Stimulated activated CD8-positive, alpha-beta memory T cell treated with anti-CD3 and anti-CD28 coated beads, Interleukin-4, amount 100 ng/mL, for 1 hour (primary cell): ENCODE measurements at places on chromosomes 4 and X.
A peak's percentile ranks its signal among the peaks of the same experiment; 100 is the strongest.

DNA sequence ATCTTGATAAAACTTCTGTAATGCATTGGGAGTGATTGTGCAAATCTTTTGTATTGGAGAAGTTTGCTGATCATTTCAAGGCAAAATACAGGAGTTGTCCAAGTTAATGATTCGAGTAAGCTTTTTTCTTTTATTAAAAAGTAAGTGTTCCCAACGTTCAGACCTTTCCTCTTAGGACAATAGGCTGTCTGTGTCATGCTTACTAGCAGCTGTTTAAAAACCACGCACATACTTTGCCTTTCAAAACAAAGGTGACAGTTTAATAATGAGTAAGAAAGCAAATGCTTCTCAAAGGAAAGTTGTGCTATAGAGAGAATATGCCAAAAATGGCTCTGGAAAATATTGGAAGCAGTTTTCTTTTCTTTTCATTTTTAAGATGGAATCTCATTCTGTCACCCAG is 11.2 kb downstream of the TRAPPC11 start:
- no peak for DNase-seq

DNA sequence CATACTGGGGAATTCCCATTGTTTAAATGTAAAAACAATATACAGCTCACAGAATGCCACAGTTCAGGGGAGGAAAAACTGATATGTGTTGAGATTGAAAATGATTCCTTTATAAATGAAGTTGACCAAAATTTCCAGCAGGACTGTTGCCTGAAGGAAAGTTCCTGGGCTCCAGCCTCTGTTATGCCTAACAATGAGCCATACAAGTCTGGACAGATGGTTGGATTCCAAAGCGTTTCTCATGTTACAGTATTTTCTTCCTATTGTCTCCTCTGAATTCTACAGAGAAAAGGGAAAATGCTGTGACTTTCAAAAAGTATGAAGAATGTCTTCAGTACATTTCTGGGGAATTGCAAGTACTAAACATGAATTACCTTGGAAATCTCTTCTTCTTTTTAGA is 73.3 kb downstream of the ALPK1 start:
- no peak for DNase-seq

DNA sequence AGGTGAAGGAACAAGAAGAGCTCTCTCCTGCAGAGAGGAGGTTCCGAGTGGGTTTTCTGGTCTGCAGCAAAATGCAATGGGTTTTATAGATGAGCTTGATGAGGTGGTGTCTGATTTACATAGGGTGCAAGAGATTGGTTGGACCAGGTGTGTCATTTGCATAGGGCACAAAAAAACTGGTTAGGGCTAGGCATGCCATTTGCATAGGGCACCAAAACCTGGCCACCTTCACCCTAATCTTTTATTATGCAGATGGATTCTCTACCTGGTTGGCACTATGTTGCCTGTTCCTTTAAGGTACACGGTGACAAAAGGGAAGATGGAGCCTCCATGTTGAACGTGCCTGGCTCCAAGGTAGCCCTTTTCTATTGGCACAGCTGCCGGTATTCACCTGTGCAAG is 94.5 kb upstream of the PRKX start:
- no peak for DNase-seq

GRCh38 chrX:7552760-7553159 is 290.2 kb upstream of the VCX start:
- DNase-seq: no peak

DNA sequence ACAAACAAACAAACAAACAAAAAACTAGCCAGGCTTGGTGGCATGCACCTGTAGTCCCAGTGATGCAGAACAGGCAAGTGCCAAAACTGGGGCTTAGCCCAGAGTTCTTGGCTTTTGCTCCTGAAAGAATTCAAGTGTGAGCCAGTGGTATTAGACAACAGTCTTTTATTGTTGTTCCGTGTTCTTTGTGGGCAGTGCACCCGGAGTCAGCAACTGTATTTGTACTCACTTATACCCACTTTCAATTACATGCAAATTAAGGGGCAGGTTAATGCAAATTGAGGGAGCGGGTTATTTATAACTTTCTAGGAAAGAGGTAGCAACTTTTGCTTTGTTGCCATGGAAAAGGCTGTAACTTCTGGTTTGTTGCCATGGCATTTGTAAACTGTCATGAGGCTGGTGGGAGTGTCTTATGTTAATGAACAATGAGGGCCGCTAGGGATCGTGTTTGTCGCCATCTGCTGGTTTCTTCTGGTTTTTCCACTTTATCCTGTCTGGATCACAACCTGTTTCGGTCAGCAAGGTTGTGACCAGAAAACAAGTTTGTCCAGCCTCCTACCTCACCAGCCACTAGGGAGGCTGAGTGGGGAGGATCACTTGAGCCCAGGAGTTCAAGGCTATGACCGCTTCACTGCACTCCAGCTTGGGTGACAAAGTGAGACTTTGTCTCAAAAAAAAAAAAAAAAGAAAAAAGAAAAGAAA is 88.8 kb upstream of the ESX1 start:
- DNase-seq: peak; percentile 0

DNA sequence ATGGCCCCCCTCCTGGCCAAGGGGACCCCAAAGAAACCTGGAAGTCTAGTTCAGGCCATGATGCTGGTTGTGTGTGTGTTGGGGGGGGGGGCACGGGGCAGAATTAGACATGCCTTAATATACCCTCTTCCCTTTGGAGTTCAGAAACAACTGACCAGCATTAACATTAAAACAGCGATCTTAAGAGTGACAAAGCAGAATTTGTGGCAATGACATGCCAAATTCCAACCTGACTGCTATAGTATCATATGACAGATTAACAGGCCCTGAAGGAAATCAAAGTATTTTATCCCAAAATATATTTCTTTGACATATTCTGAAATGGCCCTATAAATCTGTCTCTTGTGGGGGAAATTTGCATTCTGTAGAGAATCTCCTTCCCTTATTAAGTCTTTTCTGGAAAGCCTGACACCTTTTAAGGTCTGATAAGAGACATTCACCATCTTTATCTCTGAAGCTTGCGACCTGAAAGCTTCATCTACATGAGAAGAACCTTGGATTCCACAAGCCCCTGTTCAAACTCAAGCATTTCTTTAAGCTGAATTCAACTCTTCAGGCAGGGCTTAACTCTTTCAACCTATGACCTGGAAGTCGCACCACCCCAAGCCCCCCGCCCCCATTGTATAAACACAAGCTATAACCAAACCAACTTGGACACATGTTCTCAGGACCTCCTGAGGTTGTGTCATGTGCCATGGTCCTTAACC is 40.2 kb downstream of the ABCB7 start:
- no peak for DNase-seq

DNA sequence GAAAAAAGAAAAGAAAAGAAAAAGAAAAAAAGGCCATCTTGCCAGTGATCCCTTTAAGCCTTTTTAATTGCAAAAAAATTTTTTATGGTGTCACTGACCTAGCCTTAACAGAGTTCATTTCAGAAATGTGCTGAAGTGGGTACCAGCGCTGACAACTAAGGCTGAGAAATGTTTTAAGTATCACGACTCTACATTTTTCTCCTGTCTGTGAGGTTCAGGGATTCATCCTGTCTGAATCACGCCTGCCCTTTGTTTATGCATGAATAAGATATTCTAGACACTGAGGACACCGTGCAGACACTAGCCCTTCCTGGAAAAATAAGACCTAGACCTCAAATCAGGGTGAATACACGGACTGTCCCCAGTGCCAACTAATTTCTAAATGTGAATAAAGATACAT is 154.4 kb upstream of the NOCT start:
- DNase-seq: no peak

- DNase-seq: no peak
These were observed 361.5 kb upstream of the FMR1 start for GRCh38 chrX:147550217-147550616.

DNA sequence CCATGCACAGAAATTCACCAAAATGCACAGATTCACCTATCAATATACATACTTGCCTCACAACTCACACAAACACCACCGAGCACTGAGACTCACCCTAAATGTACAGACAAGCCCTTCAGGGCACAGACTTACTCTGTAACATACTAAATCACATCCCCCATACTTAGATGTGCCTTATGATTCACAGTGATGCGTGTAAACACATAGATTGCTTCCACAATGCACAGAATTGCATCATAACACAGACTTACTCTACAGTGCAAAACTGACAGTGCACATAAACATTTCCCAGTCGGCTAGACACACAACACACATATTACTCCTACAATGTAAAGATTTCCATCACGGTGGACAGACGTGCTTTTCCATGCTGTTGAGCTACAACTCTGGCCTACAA is 6.2 kb downstream of the LINC00632 start:
- DNase-seq: no peak

DNA sequence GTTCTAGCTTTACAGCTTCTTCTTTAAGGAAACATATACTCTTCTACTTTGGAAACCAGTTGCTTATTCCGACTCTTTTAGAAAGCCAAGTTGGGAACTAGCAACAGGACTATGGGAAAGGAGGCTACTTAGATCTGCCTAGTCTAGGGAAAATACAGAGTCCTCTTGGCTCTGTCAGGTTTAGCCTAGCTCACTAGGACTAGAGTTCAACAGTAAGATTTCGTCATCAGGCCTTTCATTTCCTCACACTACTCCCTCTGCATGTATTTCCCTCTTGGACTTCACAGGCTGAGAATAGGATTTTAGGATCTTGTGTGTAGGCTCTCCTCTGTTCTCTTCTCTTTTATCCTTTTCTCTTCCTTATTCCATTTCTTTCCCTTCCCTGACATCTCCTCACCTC is 409.8 kb downstream of the AR start:
- no peak for DNase-seq

- DNase-seq: no peak
These were observed 1.4 kb downstream of the CXCR3 start for GRCh38 chrX:71616672-71617529.

DNA sequence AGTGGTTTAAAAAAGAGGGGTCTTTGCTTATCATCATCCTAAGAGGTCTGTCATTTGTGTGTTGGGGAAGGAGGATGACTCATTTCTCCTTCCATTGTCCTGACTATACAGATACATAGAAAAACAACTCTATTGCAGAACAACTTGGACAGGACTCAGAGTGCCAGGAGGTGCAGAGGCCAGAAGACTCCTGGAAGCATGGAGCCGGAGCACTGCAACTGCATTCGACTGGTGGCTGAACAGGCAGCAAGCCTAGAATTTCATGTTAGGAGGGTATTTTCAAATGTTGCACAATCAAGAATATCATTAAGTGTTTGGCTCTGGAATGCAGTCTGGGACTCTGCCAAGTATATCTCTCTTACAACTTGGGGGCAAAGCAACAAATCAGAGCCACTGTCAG is 35.0 kb upstream of the MAML3 start:
- no peak for DNase-seq

DNA sequence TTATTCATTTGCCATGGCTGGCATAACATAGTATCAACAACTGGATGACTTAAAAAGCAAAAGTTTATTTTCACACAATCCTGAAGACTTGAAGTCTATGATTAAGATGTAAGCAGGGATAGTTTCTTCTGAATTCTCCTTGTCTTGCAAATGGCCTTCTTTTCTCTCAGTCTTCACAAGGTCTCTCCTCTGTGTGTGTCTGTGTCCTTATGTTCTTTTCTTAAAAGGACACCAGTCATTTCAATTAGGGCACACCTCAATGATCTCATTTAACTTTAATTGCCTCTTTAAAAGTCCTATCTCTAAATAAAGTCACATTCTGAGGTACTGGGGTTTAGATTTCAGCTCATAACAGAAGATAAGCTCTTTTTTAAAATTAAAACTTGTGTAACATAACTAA is 399.7 kb downstream of the PABPC4L start:
- DNase-seq: no peak

DNA sequence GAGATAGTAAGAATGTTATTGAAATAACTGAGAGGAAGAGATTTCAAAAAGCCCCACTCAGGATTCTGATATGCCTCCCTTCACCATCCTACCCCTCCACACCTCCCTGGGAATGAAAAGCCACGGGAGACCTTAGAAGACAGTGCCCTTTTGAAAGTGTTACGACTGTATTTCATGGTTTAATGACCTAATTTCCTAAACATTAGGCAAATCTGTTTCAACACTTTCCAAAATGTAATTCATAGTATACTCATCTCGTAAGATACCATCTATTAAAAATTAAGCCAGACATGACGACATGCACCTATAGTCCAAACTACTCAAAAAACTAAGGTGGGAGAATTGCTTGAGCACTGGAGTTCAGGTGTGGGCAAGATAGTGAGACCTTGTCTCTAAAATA is 106.3 kb downstream of the HNRNPD start:
- no peak for DNase-seq

DNA sequence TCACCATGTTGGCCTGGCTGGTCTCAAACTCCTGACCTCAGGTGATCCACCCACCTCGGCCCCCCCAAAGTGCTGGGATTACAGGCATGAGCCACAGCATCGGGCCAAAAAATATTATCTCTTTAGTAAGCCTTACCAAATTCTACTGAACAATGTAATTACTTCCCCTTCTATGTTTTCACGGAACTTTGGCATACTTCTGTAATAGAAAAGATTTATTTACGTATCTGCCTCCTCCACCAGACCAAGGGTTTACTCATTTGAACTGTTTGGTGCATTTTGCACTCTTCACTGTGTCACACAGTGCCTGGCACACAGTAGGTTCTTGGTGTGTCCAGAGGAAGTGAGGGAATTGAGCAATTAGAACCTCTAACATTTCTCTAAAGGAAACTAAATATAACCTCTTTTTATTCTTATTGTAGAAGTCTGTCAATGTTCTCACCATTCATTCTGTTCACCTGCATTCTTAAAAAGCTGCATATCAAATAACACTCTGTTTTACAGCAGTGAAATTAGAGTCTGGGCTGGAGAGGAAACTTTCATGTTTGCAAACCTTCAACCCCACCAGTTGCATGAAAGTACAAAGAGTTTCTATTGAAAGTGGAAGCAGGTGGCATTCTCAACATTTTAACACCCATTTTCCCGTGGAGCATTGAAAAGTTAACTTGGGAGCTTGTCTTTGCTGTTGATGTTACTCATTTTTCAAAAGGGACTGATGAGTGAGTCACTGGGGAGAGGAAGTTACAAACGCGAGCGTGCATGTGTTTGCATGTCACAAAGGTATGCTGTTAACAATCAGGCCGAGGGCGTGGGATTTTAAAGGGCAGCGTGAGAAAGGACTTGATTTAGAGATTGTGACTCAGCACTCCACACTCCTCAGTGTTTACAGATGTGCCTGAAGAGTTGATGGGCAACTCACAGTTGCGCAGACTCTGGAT is 314.1 kb downstream of the STK32B start:
- DNase-seq: no peak

DNA sequence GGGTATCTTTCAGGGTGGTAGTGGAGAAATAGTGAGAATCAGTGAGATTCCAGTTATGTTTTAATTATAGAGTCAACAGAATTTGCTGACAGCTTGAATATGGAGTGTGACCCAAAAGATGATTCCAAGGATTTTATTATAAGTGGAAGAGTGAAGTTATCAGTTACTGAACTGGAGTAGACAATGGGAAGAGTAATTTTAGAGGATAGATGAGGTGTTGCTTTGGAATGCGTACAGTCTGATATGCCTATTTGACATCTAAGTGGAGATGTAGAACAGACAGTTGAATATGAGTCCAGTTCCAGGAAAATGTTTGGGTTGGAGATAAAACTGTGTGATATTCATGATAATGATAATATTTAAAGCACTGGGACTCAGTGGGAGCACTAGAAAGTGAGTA is 174.2 kb downstream of the MAPK10 start:
- no peak for DNase-seq
